RPMI7951 (cell line): ENCODE measurements at places on chromosomes 11 and 22. TPM values are rescaled to one million over a fixed set of nuclear protein-coding genes. Genes with fewer than 3 reads are reported as not detected.
A peak's percentile ranks its signal among the peaks of the same experiment; 100 is the strongest.

The ZNF215 gene
- total RNA-seq: 6.7 and 8.9 TPM in 2 replicates

DNA sequence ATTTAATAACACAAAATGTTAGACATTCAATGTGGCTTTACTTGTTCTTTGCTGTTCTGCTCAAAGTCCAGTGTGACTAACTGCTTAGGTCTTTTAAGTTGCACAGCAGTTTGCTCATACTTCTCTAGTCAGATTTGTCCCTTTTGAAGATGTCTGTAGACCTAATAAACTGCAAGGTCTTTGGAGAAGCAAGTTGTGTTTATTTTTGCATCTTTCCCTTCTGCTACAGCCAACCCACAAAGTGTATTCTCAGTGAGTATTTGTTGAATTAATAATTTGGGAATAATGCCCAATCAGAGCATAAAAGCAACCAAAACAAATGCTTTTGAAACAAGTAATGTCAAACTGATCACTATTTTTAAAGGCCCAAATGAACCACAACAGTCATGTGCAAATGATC, 312.5 kb downstream of the CADM1 start:
- DNase-seq: no peak

GRCh38 chr22:32531931-32532819, 57.6 kb downstream of the FBXO7 start:
- DNase-seq: peak; percentile 99

- no peak for DNase-seq
Measured at GRCh38 chr11:2892215-2892966, 6.8 kb upstream of the CDKN1C start.

The MS4A3 gene
- total RNA-seq: not detected in 2 replicates

GRCh38 chr11:92811341-92811740, 158.1 kb upstream of the MTNR1B start:
- DNase-seq: no peak

DNA sequence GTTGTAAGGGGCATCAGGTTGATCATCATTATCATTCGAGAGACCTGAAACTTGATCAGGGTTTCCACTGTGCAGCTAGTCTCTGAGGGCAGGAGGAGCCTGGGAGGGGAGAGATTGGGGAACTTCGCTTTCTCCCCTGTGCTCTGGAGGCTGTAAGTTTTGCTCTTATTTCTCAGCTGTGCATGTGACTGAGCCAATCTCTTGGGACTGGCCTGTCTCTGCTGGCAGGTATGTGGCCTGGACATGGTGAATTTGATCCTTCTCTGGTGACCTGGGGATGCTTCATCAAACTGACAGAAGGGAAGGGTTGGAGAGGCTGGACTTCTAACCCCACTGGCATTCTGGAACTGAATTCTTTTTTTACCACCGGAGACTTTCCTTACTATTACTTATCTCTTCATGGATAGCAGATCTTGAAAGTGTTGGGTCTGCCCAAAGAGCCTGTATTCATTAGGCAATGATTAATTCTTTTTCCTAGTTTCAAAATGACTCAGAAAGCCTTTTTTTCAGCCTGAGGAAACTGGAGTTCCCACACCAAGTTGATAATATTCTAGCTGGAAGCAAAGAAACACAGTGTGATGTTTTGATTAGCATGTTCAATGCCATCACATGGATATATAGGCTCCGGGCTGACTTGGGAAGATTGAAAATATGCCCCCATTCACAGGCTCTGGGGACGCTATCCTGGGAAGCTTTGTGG, 36.5 kb downstream of the TSPAN18 start:
- DNase-seq: no peak

DNA sequence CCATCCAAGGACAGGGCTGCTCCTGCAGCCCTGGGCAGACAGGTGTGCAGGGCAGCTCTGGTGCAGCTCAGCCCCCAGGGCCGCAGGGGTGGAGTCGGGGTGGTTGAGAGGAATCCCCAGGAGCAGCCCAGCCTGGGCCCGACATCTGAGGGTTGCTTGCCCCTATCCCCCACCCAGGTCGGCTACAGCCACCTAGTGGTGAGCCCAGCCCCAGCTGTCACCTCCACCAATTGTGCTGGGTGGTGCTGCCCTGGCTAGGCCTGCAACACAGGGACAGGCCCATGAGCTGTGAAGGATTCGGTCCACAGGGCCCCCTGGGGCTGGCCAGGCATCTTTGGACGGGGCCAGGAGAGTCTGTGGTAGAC, 29.6 kb downstream of the RTN4R start:
- DNase-seq: peak; percentile 3

- DNase-seq: no peak
Measured at GRCh38 chr22:26708256-26709009, 51.0 kb downstream of the MIAT start.

- DNase-seq: no peak
Measured at GRCh38 chr22:32055069-32055468, 12.0 kb downstream of the SLC5A1 start.

DNA sequence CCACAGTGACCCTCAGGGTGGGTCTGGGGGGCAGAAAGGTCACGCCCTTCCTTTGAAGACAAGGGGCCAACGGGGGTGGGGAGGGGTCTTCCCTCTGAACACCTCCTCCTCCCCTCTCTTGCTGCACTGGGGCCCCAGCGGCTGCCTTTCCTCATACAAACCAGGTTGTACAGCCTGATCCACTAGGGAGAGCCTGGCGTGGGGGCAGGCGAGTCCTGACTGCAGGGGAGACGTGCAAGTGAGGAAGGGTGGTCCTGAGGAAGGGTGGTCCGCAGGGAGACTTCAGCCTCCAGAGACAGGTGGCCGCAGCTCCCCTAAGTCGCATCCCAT, 43.6 kb upstream of the LINC01488 start:
- no peak for DNase-seq

DNA sequence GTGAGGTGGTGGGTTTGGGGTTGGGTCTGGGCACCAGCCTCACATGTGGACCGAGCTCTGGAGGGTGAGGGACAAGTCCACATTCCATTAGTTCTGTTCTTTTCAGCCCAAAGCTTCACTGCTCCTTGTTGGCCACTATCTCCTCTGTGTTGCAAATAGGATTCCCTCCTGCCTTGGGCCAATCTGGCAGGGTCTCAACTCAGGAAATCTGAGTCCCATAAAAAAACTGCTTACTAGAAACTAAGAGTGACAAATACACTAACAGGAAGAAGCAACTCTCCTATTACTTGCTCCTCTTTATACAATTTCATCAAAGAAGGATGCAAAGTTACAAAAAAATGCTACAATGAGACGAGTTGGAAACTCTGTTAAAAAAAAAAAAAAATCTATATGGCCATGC, 66.2 kb upstream of the CSNK1E start:
- peak; percentile 31 for DNase-seq

DNA sequence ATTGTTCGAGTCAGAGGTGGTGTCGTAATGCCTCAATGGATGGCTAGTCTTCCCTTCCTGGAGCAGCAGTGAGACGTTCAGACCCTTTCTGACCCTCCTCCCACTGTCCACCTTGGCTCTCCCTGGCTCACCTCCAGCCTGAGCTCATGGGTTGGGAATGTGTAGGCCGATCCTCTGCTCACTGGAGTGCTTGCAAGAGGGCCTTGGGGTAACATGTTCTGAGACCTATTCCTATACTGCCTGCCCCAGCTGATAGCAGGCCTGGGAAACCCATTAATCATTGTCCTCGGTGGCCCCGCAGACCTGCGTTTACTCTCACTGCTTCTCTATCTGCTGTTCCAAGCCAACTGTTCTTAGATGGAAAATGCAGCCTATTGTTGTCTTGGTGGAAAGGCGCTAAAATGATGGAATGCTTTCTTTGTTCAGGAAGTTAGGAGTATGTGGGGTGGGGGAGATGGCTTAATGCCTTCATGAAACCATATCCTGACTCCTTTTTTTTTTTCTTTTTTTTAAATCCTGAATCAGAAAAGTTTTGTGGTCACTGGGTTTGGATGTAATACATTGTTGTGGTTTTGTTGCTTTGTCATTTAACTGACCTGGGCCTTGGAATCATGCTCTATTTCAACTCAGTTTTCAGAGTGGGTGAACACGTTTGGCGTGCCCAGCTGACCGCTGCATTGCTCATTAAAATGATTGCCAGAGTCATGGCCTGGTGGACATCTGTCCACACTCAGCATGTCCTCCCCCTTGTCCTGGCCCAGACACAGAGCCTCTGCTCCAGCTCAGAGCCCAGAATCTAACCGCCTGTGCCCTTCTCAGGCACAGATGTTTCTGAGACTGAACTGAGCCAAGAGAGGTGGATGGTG, 72.5 kb downstream of the MICAL2 start:
- DNase-seq: peak; percentile 99

DNA sequence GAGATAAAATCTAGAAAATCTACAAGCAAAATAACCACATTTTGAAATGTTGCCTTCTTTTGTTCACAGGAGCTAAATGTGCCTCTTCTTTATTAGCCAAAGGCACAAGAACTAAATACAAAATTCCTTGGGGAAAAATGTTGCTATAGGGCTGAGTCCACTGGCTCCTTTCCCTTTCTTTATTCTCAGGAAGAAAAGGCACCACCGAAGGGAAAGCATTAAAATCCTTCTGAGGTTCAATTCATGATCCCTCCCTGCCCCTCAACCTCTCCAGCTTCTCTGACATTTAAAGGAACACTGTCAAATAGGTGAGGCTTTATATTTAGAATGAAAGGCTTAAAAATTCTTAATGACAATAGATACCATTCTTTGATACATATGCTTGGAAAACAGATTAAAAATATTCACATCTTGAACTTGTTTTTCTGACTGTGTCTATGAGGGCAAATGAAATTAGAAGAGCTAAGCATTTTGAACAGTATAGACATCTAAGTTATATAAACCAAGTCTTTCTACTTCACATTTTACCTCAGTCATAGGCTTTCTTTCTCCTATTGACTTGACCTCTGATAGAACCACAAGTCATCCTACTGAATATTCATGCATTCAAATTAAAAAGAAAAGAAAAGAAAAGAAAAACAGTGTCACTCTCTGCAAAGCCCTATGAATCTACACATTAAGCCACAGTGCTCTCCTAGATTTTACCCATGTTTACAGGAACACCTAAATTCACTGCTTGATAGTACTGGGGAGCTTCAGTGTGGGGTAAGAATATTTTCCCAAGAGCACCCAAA, 148.2 kb downstream of the MAML2 start:
- no peak for DNase-seq

The LGR4 gene
- 7.6 and 9.0 TPM in 2 replicates for total RNA-seq
